ENCODE measurements at places on chromosomes 3 and 15. TPM values are rescaled to one million over a fixed set of nuclear protein-coding genes. Genes with fewer than 3 reads are reported as not detected.

NEDD4 gene
- total RNA-seq: 6.4 TPM

DPPA2 gene
- total RNA-seq: 6.6 TPM

BCL2A1 gene
- total RNA-seq: not detected

KIF15 gene
- 26.5 TPM for total RNA-seq

IP6K2 gene
- 148 TPM for total RNA-seq

OSBPL10 gene
- total RNA-seq: 175 TPM

CPB1 gene
- 1.7 TPM for total RNA-seq

DNA sequence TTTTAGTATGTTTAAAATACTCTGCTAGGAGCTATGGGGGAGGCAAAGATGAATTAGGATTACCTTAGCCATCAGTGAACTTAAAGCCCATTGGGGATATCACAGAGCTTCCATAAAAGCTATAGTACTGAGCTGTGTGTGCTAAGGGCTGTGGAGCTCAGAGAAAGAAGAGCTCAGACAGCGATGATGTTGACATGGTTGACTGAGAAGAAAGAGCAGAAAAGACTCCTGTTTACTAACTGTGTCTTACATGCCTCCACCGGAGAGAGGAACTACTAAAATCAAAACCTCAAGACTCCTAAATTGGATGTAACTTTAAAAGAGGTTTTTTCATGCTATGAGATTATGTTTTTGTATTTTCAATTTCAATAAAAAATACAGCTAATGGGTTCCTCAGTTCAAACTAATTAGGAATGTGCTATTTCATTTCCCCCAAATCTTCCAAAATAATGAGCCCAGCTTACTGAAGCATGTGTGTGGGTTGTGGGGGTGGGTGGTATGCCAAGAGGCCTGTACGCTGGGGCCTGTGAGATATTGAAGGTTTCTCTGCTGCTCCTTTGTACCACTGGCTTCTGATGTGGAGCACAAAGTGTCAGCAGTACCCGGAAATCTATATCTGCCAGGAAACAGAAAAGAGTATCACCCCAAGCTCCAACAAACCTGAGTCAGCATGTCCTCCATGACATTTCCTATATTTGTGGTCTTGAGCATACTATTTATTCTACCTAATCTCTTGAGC lies 22.7 kb downstream of the DGKG start:
- H3K27me3 ChIP-seq: no peaks in the 10 kb centered on the region
- H3K36me3 ChIP-seq: no peaks in the 10 kb centered on the region
- H3K4me3 ChIP-seq: no peak overlapping the region

DNA sequence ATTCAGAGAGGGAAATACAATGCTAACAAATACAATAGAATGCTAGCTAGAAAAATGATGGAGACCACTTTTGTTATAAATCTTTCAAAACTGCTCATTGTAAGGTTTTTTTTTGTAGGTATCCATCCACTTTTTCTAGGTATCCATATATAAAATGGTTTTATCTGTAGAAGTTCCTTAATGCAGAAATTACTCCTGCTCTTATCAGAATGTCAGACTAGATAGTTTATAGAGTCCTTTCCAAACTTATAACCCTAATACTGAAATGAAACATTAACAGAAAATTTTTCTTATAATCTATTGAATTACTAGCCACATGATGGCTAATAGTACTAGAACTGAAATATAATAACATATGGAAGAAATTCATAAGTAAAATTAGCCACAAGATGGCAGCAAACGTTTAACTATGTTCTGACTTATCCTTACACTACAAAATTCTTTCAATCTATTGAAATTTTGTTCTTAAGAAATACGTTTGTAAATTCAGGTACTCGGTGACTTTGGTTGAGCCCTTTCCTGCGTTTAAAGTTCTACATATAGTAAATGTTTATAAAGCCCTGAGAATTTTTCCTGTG lies 58.5 kb downstream of the ECT2 start:
- no peak overlapping the region for H3K4me3 ChIP-seq
- no peaks in the 10 kb centered on the region for H3K4me1 ChIP-seq
- no peaks in the 10 kb centered on the region for H3K36me3 ChIP-seq
- no peak overlapping the region for H3K27ac ChIP-seq
- no peaks in the 10 kb centered on the region for H3K27me3 ChIP-seq

- no peaks in the 10 kb centered on the region for H3K36me3 ChIP-seq
- peaks cover 5% of the 10 kb centered on the region for H3K4me1 ChIP-seq
- DNase-seq: no peak
Measured at GRCh38 chr15:82568986-82569385, 28.7 kb upstream of the RPS17 start.

DNA sequence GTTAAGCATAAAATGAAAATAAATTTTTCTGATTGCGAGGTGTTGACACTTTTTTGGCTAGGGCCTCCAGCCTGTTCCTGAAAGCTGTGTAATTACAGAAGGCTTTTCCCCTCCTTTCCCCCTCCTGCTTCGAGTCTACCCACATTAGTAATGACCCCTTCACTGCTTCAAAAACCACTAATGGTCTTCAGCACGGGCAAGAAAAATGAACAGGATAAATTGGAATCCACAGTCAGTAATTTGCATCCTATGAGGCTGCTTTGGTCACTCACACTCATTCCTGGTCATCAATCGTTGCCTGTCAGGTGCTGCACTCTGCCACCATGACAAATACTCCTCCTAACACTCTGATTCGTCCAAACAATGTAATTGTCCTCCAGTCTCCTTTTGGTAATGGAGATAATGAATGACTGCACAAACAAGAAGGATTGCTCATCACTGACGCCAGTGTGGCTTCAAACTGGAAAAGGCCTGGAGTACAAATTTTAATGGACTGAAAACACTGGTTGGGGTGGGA lies 148.6 kb downstream of the MEIS2 start:
- DNase-seq: no peak
- no peak overlapping the region for H3K4me3 ChIP-seq
- no peaks in the 10 kb centered on the region for H3K27me3 ChIP-seq
- no peaks in the 10 kb centered on the region for H3K36me3 ChIP-seq
- H3K4me1 ChIP-seq: no peaks in the 10 kb centered on the region

DNA sequence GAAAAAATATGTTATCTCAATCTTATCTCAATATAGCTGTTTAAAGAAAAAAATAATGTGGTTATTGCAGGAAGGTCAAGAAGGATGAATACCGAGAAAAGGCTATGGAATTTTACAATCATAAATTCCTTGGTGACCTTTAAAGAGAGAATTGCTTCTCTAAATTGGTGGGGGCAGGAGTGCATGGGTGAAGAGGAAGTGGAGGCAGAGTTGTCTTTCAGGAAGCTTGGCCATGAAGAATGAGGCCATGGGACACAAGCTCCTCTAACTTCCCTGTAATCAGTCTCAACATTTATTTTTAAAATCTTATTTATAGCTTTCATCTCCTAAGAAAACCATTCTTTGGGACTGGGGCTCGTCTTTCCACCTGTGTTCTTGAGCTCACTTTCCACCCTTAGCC lies 22.4 kb upstream of the ALDH1A2 start:
- H3K27ac ChIP-seq: no peak overlapping the region
- H3K4me1 ChIP-seq: no peaks in the 10 kb centered on the region
- no peaks in the 10 kb centered on the region for H3K36me3 ChIP-seq
- DNase-seq: no peak
- H3K4me3 ChIP-seq: no peak overlapping the region
- no peaks in the 10 kb centered on the region for H3K27me3 ChIP-seq

DNA sequence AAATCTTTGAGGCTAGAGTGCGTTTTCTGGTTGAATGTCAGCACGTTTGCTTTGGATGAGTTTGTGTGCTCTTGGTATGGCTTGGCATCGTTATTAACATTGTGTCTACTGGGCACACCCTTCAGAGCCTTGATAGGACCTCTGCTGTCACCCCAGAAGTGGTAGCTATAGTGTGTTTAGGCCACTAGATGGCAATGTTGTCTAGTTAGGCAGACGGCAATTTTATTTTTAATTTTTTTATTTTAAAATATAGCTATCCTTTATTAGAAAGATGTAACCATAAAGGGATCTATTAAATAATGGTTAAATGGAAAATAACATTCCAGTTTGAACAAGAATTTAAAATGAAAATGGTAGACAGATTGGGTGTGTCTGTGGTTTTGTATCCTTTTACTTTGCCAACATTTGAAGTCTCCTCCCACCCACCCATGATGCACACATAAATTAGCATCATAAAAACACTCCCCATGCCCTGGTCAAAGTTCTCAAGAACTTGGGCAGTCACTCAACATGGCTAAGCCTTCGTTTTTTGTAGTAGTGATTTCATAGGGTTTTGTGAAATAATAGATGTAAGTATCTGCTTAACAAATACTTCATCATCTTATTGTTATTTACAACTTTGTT lies 200.7 kb downstream of the KCNH8 start:
- DNase-seq: peak; percentile 17
- no peak overlapping the region for H3K27ac ChIP-seq
- H3K36me3 ChIP-seq: no peaks in the 10 kb centered on the region

GRCh38 chr15:42404461-42405235 lies 45.3 kb downstream of the CAPN3 start:
- no peaks in the 10 kb centered on the region for H3K27me3 ChIP-seq
- H3K36me3 ChIP-seq: no peaks in the 10 kb centered on the region
- H3K27ac ChIP-seq: no peak overlapping the region
- H3K4me3 ChIP-seq: no peak overlapping the region

GRCh38 chr15:78914027-78914764 lies 30.6 kb downstream of the CTSH start:
- peak; percentile 81 for DNase-seq
- no peak overlapping the region for H3K4me3 ChIP-seq
- no peaks in the 10 kb centered on the region for H3K36me3 ChIP-seq
- H3K4me1 ChIP-seq: peaks cover 38% of the 10 kb centered on the region

DNA sequence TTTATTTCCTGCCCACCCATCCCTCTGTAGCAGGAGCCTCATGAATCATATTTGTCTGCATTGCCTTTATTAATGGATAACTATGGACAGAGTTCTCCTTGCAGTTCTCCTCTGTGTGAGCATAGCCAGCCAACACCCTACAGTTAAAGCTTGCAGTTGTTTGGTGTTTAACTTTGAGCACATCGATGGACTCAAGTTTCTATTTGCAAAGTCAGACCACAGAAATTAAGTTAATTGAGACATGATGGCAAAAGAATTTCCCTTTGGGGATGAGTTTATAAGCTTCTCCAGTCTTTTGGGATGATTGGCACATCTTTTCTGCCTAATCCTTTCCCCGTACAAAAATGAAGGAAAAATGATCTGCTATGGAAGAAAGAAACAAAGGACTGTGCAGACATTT lies 398.9 kb upstream of the THBS1 start:
- no peak overlapping the region for H3K27ac ChIP-seq
- peaks cover 9% of the 10 kb centered on the region for H3K4me1 ChIP-seq
- H3K27me3 ChIP-seq: no peaks in the 10 kb centered on the region
- H3K4me3 ChIP-seq: no peak overlapping the region
- no peaks in the 10 kb centered on the region for H3K36me3 ChIP-seq

DNA sequence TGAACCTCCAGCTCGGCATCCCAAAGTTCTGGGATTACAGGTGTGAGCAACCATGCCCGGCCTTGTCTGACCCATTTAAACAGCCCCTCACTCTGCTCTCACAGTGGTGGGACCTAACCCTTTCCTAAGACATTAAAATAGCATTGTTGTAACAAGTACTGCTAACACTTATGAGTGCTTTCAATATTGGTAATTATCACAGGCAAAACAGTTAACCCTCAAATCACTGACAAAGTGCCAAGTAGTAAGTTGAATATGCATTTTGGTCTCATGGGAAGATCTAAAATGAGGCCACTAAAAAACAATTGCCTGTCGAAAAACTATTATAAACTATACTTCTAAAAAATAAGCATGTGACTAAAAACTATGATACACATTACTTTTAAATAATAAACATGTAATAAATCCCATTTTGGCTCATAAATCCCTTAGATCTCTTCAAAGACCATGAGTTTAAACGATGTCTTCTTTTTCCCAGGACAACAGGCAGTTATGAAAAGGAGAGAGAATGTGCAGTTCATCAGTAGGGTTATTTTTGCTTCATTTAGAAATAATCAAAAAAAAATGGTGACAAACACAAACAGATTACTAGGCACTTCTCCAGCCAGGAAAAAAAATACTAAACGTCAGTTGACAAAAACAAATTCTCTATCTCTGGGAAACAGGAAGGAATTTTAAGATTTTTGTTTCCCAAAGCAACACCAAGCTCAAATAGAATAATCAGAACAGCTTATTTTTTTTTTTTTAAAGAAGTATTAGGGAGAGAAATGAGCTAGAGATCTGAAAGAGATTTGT lies 95.4 kb downstream of the RFTN1 start:
- no peak for DNase-seq
- no peak overlapping the region for H3K27ac ChIP-seq
- peaks cover 11% of the 10 kb centered on the region for H3K4me1 ChIP-seq
- no peaks in the 10 kb centered on the region for H3K36me3 ChIP-seq

GRCh38 chr3:134308350-134308891 lies 57.8 kb upstream of the RYK start:
- DNase-seq: peak; percentile 94
- no peaks in the 10 kb centered on the region for H3K36me3 ChIP-seq
- no peaks in the 10 kb centered on the region for H3K27me3 ChIP-seq
- peaks cover 6% of the 10 kb centered on the region for H3K4me1 ChIP-seq
- no peak overlapping the region for H3K27ac ChIP-seq

DNA sequence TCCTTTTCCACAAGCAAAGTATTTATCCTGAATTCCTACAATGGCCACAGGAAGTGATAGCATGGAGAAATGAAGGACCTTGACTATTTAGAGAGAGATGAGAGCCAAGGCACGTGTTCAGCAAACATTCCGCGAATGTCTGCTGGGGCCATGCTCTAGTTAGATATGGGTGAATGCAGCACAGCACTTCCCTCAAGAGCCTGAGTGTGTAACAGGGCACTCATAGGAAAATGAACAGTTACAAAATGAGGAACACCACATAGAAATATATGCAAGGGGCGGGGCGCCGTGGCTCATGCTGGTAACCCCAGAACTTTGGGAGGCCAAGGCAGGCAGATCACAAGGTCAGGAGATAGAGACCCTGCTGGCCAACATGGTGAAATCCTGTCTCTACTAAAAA lies 406.9 kb downstream of the NR2F2 start:
- H3K4me3 ChIP-seq: no peak overlapping the region
- no peak for DNase-seq
- H3K27me3 ChIP-seq: no peaks in the 10 kb centered on the region
- no peaks in the 10 kb centered on the region for H3K36me3 ChIP-seq
- no peak overlapping the region for H3K27ac ChIP-seq

DNA sequence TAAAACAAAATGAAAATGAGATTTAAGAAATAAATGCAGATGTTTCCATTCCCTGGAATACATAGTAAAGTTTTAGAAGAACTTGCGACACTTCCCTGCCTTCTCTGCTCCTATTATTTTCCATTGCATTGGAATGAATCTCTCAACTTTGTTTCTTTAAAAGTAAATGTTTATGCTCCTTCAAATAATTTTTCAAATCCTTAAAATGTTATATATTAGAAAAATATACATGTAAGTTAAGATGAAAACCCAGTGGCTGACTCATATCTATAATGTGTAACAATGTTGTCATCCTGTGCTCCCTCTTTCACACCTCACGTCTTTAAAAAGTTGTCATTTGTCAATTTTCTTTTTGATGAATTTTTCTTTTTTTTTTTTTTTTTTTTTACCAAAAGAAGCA lies 3.6 kb downstream of the RBMS3 start:
- no peaks in the 10 kb centered on the region for H3K36me3 ChIP-seq
- DNase-seq: no peak
- peak overlapping the region; percentile 57 for H3K4me3 ChIP-seq
- H3K27me3 ChIP-seq: no peaks in the 10 kb centered on the region
- peaks cover 3% of the 10 kb centered on the region for H3K4me1 ChIP-seq
- peak overlapping the region; percentile 87 for H3K27ac ChIP-seq

Data from testis (tissue), 5 donors.